ENCODE measurements at places on chromosomes 6 and 20. TPM values are rescaled to one million over a fixed set of nuclear protein-coding genes. Genes with fewer than 3 reads are reported as not detected.

- H3K4me1 ChIP-seq: no peaks in the 10 kb centered on the region
- H3K27me3 ChIP-seq: no peaks in the 10 kb centered on the region
- DNase-seq: no peak
These were observed 68.5 kb upstream of the ZNF184 start for GRCh38 chr6:27541212-27541932.

GRCh38 chr20:50561379-50562078, 51.3 kb downstream of the PTPN1 start:
- DNase-seq: no peak
- H3K36me3 ChIP-seq: peaks cover 9% of the 10 kb centered on the region
- no peak overlapping the region for H3K27ac ChIP-seq
- H3K4me3 ChIP-seq: no peak overlapping the region

DNA sequence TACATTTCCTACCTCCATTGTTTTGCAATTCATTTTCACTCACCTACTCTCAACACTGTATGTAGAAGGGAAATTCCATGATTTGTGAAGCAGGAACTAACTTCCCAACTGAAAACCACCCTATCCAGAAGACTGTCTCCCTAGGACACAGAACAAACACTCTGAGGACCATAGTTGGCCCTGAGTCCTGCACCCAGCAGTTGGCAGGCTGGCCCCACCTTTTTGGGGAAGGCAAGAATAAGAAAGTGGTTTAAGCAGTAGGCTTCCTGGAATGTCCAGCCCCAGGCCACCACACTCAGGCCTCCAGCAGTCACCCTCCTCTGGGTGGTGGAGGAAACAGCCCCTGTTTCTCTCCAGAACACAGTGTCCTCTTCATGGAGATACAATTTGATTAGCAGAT, 258.8 kb downstream of the ARHGAP18 start:
- no peak overlapping the region for H3K27ac ChIP-seq
- H3K36me3 ChIP-seq: no peaks in the 10 kb centered on the region
- DNase-seq: no peak
- H3K27me3 ChIP-seq: no peaks in the 10 kb centered on the region
- no peaks in the 10 kb centered on the region for H3K4me1 ChIP-seq
- H3K4me3 ChIP-seq: no peak overlapping the region

GRCh38 chr6:139520321-139520768, 145.9 kb upstream of the CITED2 start:
- no peaks in the 10 kb centered on the region for H3K36me3 ChIP-seq
- no peaks in the 10 kb centered on the region for H3K4me1 ChIP-seq
- no peak overlapping the region for H3K27ac ChIP-seq
- no peak for DNase-seq
- no peak overlapping the region for H3K4me3 ChIP-seq
- H3K27me3 ChIP-seq: no peaks in the 10 kb centered on the region

- H3K4me3 ChIP-seq: no peak overlapping the region
- no peaks in the 10 kb centered on the region for H3K36me3 ChIP-seq
These were observed 73.6 kb downstream of the RSPH3 start for GRCh38 chr6:158926414-158926813.

Gene THEMIS
- total RNA-seq: 0.56 TPM

Gene TBP
- total RNA-seq: 7.0 TPM

GRCh38 chr6:8855411-8855810, 420.1 kb upstream of the SLC35B3 start:
- no peak overlapping the region for H3K27ac ChIP-seq
- H3K4me1 ChIP-seq: no peaks in the 10 kb centered on the region
- H3K27me3 ChIP-seq: no peaks in the 10 kb centered on the region
- H3K36me3 ChIP-seq: no peaks in the 10 kb centered on the region
- H3K4me3 ChIP-seq: no peak overlapping the region
- DNase-seq: no peak

Gene BRPF3
- 19.1 TPM for total RNA-seq

DNA sequence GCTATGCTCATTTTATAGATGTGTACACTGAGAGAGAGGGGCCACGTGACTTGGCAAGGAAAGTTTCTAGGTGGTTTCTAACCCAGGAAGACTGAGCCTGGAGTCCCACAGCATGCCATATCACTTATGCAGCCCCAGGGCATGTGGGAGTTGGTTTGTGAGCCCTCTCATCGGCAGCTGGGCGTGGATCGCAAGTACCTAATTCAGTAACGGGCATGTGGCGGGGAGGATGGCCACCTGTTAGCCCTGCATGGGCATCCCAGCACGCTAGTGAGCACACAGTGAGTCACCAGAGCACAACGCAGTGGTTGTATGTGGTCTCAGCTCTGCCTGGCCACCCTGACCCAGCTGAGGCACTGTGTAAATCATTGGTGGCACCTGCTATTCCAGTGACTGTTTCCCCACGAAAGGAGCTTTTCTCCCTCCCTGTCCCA, 88.3 kb downstream of the NINL start:
- H3K27me3 ChIP-seq: no peaks in the 10 kb centered on the region
- H3K36me3 ChIP-seq: no peaks in the 10 kb centered on the region
- DNase-seq: no peak
- no peak overlapping the region for H3K27ac ChIP-seq
- peaks cover 7% of the 10 kb centered on the region for H3K4me1 ChIP-seq

Gene GGT7
- total RNA-seq: 13.3 TPM

Measured in right lobe of liver (tissue), 6 donors.